GM23338 (cell line): ENCODE measurements at places on chromosomes 3 and 15. TPM values are rescaled to one million over a fixed set of nuclear protein-coding genes. Genes with fewer than 3 reads are reported as not detected.

GFM1 gene
- 24.5 and 24.7 TPM in 2 replicates for polyA plus RNA-seq

GRCh38 chr3:152564459-152564858, 270.5 kb upstream of the P2RY1 start:
- no peak overlapping the region for H3K27ac ChIP-seq
- no peak overlapping the region for H3K4me3 ChIP-seq
- H3K27me3 ChIP-seq, result no peaks in the 10 kb centered on the region
- no peaks in the 10 kb centered on the region for H3K36me3 ChIP-seq
- H3K4me1 ChIP-seq, result no peaks in the 10 kb centered on the region

DNA sequence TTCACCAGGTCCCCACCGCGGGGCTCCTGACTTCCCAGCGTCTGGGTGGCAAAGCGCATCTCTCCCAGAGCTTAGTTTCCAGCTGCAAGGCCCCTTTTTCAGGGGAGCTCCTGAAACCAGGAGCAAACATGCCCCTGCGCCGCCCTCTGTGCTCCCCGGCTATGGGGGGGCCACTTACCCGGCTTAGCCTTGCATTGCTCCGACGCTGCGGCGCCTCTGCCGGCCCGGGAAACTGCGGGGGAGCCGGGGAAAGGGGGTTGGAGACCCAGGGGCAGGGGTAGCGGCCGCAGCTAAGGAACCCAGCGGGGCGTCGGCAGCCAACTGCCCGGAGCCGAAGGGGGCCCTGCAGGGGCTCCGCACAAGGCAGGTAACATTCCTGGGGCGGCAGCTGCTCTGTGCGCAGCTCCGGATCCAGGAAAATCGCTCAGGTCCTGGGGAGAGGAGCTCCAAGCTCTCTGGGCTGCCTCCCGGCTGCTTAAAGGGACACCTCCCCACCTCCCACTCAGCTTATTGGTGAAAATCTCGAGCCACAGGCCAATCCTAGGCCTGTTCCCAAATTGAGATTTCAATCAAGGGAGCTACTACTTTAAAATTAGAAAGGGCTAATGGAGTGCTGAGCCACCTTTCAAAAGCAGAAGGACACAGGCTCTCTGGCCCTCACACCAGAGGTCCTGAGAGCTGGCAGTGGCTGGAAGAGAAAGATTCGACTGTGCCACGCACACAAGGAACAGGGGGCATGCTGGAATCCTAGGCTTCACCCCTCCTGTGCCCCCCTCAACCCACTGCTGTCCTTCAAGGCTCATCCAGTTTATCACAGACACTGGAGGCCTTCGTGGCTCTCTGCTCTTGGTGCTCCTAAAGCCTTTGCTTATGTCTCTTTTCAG, 42.7 kb upstream of the PRICKLE2 start:
- H3K4me1 ChIP-seq, result peaks cover 15% of the 10 kb centered on the region
- 0 out of 2 replicates have a peak overlapping the region, but pooled peaks have one; percentile 16 for H3K27ac ChIP-seq
- no peaks in the 10 kb centered on the region for H3K27me3 ChIP-seq
- no peaks in the 10 kb centered on the region for H3K36me3 ChIP-seq
- DNase-seq, result peak; percentile 88

DNA sequence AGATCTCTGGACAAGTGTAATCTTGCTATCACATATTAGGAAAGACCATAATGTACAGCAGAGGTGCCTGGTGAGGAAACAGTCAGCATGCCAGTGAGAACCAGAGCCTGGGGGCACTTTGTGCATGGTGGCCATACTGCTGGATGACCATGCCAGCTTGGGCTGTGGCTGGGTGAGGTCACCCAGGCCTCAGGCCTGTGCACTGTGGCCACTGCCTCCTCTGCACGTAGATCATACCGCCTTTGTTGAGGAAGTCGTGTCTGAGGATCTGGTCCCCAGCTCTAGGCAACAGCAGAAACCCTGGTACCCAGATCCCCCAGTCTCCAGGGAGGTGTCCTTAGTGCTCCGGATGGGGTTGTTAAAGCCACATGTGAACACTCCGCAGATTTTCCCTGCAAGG, 38.9 kb downstream of the ZNF710 start:
- no peaks in the 10 kb centered on the region for H3K36me3 ChIP-seq
- no peaks in the 10 kb centered on the region; the same call in 1 of the 2 replicates for H3K4me1 ChIP-seq
- H3K4me3 ChIP-seq, result no peak overlapping the region
- DNase-seq, result no peak

DNA sequence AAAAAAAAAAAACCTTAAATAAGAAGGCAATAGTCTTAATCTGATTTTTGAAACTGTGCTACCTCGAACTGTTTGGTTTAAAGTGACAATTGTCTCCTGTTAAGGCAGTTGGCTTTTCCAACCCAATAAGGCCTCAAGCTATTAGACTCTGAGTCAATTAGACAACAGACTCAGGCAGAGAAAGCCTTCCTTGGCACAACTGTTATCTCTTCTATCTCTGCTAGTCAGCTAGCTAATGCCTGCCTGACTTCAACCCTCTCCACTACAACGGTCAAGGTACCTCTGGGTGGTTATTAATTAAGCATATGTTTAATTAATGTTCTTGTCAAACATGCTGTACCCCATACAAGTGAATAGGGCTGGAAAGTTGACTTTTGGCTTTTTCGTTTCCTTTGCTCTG, 110.2 kb upstream of the NLGN1 start:
- H3K27ac ChIP-seq, result no peak overlapping the region
- DNase-seq, result no peak
- no peak overlapping the region for H3K4me3 ChIP-seq
- H3K27me3 ChIP-seq, result no peaks in the 10 kb centered on the region
- H3K4me1 ChIP-seq, result peaks cover 12% of the 10 kb centered on the region; the same call in 1 of the 2 replicates

GP9 gene
- polyA plus RNA-seq, result not detected in 2 replicates

DNA sequence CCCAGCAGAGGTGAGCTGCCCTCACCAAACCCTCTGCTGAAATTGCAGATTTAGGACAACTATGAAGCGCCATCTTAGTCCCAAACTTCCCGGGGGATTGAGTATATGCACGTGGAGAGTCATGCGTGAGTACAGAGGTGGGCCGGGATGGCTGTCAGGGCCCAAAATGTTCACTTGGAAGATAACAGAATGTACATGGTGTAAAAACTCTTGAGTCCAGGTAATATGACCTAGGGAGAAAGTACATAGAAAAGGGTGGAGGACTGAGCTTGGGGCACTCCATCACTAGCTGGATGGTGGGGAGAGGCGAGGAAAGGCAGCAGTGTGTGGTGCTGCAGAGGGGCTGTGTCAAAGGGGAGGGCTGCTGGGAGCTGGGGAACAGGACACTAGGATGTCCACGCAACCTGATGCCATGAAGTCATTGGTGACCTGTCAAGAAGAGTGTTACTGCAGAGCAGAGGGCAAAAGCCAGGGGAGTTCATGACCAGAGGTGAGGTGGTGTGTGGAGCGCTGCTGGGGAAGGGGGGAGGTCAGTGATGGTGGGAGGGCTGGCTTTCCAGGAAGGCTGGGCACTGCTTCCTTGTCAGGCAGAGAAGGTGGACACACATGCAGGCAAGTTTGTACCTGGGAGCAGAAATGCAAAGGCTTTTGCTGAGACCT, 236.2 kb upstream of the LYSMD4 start:
- H3K4me3 ChIP-seq, result no peak overlapping the region
- no peaks in the 10 kb centered on the region for H3K4me1 ChIP-seq
- no peak overlapping the region for H3K27ac ChIP-seq
- no peaks in the 10 kb centered on the region for H3K27me3 ChIP-seq
- no peak for DNase-seq

DNA sequence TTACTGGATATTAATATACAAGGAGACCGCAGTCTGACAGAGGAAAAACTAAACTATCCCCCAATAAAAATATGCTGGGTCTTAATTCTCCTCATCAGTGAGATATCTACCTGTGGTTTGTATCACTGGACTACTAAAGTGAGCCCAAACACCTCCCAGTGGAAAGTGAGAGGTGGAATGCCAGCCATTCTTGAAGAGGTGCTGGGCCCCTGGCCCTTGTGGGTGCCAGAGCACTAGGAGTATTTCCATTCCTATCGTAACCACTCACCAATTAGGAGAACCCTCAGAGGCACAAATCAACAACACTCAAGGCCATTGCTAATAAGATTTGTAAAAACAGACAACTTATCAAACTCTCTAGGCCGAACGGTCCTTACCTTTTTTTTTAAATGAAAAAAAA, 121.5 kb upstream of the TSPAN3 start:
- no peaks in the 10 kb centered on the region for H3K27me3 ChIP-seq
- no peak overlapping the region; the same call in 1 of the 2 replicates for H3K27ac ChIP-seq
- H3K36me3 ChIP-seq, result no peaks in the 10 kb centered on the region
- no peaks in the 10 kb centered on the region for H3K4me1 ChIP-seq
- DNase-seq, result peak; percentile 27

DNA sequence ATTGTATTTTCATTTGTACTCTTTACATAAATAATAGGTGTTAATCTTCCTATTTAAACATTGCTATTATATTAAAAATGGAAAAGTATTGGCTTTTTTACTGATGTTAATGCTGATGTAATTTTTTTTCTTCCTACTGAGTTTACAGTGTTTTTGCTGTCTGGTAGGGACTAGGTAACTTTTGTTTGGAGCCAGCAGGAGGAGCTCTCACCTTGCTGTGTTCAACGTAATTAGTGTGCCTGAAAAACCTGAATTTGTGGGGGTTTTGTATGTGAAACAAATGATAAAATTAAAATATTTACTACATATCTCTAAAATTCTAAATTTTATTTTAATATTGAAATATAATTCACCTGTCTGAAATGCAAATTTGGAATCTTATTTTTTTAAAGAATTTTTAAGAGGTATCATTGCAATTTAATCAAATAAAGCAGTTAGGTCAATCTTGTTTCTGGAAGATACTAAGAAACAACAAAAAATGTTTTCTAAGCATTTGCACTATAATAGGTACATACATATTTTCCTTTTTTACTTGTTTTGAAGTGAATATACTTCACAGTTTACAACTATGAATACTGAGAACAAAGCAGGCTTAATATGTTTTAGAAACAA, 48.8 kb downstream of the EPHA6 start:
- H3K36me3 ChIP-seq, result no peaks in the 10 kb centered on the region
- no peaks in the 10 kb centered on the region for H3K4me1 ChIP-seq
- H3K4me3 ChIP-seq, result no peak overlapping the region
- no peak overlapping the region for H3K27ac ChIP-seq
- no peaks in the 10 kb centered on the region for H3K27me3 ChIP-seq

- no peaks in the 10 kb centered on the region for H3K27me3 ChIP-seq
- H3K36me3 ChIP-seq, result no peaks in the 10 kb centered on the region
- no peak overlapping the region for H3K4me3 ChIP-seq
- no peak for DNase-seq
Observed at GRCh38 chr15:74664670-74665069, 31.2 kb downstream of the EDC3 start.

SYNPR gene
- 0.55 and 1.0 TPM in 2 replicates for polyA plus RNA-seq

GRCh38 chr3:32009101-32009500, 27.6 kb downstream of the ZNF860 start:
- 0 out of 2 replicates have a peak, but pooled peaks cover 4% of the 10 kb centered on the region for H3K36me3 ChIP-seq
- H3K27ac ChIP-seq, result no peak overlapping the region
- H3K27me3 ChIP-seq, result no peaks in the 10 kb centered on the region
- H3K4me3 ChIP-seq, result no peak overlapping the region
- no peak for DNase-seq

DNA sequence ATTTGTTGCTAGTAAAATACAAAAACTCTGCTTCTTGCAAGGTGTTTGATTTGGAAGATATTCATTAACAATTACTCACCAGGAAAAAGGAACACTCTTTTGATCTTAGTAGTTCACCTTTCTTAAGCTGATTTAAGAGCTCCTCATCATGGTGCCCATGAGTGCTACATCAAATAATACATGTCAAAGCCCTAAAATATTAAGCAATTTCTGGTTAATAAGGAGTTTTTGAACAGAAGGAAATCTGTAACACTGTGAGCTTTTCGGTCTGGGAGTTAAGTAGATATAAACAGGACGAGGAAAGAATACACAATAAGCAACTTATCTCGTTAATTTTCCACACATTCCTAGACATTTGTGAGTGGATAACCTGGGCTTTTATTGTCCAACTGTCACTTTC, 83.9 kb upstream of the DCBLD2 start:
- H3K4me1 ChIP-seq, result no peaks in the 10 kb centered on the region
- no peak overlapping the region for H3K27ac ChIP-seq
- no peak for DNase-seq
- no peak overlapping the region for H3K4me3 ChIP-seq

GRCh38 chr3:123499322-123499721, 50.4 kb upstream of the ADCY5 start:
- H3K27ac ChIP-seq, result no peak overlapping the region
- no peak overlapping the region for H3K4me3 ChIP-seq
- H3K36me3 ChIP-seq, result 0 out of 2 replicates have a peak, but pooled peaks cover 3% of the 10 kb centered on the region
- DNase-seq, result no peak
- peaks cover 15% of the 10 kb centered on the region for H3K27me3 ChIP-seq

- H3K4me3 ChIP-seq, result no peak overlapping the region; the same call in 1 of the 2 replicates
- H3K27me3 ChIP-seq, result peaks cover 41% of the 10 kb centered on the region
- DNase-seq, result no peak
- 0 out of 2 replicates have a peak, but pooled peaks cover 7% of the 10 kb centered on the region for H3K4me1 ChIP-seq
- no peaks in the 10 kb centered on the region for H3K36me3 ChIP-seq
Observed at GRCh38 chr15:100339999-100340398, 1.8 kb downstream of the ADAMTS17 start.

DPPA2 gene
- 18.9 and 21.5 TPM in 2 replicates for polyA plus RNA-seq

MED12L gene
- polyA plus RNA-seq, result 5.6 and 5.7 TPM in 2 replicates

DNA sequence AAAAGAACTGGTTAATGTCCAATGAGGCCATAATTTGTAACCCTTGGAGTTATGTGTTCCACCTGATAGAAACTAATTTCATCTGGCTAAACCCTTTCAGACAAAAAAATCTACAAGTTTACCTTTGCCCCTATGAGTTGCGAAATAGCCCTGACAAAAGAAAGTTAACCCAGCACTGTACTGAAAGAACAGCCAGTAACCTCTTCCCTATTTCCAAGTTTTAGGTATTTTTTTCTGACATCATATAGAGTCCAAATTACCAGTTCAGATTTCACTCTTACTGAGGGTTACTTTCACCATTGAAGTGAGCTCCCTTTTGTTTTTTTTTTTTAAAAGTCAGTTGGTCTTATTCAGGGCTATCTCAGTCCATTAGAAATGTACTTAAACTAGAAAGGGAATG, 42.8 kb upstream of the PTPRG start:
- peaks cover 15% of the 10 kb centered on the region for H3K4me1 ChIP-seq
- H3K36me3 ChIP-seq, result no peaks in the 10 kb centered on the region
- H3K27me3 ChIP-seq, result no peaks in the 10 kb centered on the region
- no peak overlapping the region for H3K4me3 ChIP-seq

- no peaks in the 10 kb centered on the region for H3K36me3 ChIP-seq
- H3K4me1 ChIP-seq, result no peaks in the 10 kb centered on the region
- no peak overlapping the region for H3K27ac ChIP-seq
- H3K27me3 ChIP-seq, result no peaks in the 10 kb centered on the region
- no peak for DNase-seq
- H3K4me3 ChIP-seq, result no peak overlapping the region
Observed at GRCh38 chr3:177322881-177323280, 125.6 kb upstream of the TBL1XR1 start.

PKM gene
- 432 and 445 TPM in 2 replicates for polyA plus RNA-seq

GRCh38 chr3:81549388-81549787, 212.1 kb downstream of the GBE1 start:
- no peaks in the 10 kb centered on the region; the same call in 1 of the 2 replicates for H3K4me1 ChIP-seq
- no peak overlapping the region for H3K27ac ChIP-seq
- H3K27me3 ChIP-seq, result no peaks in the 10 kb centered on the region
- no peak for DNase-seq
- peaks cover 19% of the 10 kb centered on the region; the same call in 1 of the 2 replicates for H3K36me3 ChIP-seq
- H3K4me3 ChIP-seq, result no peak overlapping the region

GRCh38 chr15:27091270-27091940, 120.4 kb downstream of the GABRG3 start:
- no peak overlapping the region for H3K4me3 ChIP-seq
- H3K27ac ChIP-seq, result no peak overlapping the region
- no peaks in the 10 kb centered on the region for H3K27me3 ChIP-seq
- H3K36me3 ChIP-seq, result no peaks in the 10 kb centered on the region
